Suprapubic skin (tissue), 4 donors: ENCODE measurements at places on chromosomes 13 and 19.
A peak's percentile ranks its signal among the peaks of the same experiment; 100 is the strongest.

GRCh38 chr13:44895264-44895952 is 93.9 kb downstream of the NUFIP1 start:
- no peak for DNase-seq
- no peaks in the 10 kb centered on the region for H3K27me3 ChIP-seq
- H3K27ac ChIP-seq = no peak overlapping the region
- H3K4me1 ChIP-seq = no peaks in the 10 kb centered on the region
- no peaks in the 10 kb centered on the region for H3K36me3 ChIP-seq

DNA sequence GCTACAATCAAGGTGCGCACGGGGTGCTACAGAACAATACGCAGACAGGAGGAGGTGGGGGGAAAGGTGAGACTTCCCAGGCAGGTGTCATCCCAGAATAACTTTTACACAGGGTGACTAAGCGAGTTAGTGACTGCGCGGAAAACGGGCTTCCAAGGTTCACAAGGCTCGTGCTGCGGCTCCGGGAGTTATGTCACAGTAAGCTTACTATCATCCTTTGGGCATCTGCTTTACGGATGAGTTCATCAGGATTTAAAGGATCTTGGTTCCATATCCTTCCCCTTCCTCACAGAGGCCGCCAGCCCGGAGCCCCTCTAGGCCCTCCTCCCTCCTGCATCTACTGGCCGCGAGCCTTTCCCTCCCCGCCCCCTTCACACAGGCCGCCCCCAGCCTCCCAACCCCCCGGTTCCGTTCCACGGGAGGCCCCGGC is 474 bp upstream of the IFT88 start:
- no peaks in the 10 kb centered on the region for H3K27me3 ChIP-seq
- peak overlapping the region; percentile 78 for H3K4me3 ChIP-seq
- H3K27ac ChIP-seq = peak overlapping the region; percentile 95
- DNase-seq = no peak

- H3K36me3 ChIP-seq = peaks cover 26% of the 10 kb centered on the region
- peak overlapping the region; percentile 95 for H3K4me3 ChIP-seq
- H3K27me3 ChIP-seq = no peaks in the 10 kb centered on the region
- H3K4me1 ChIP-seq = peaks cover 15% of the 10 kb centered on the region
- no peak overlapping the region for H3K27ac ChIP-seq
These were observed 692 bp downstream of the ZNF234 start for GRCh38 chr19:44142059-44142433.

DNA sequence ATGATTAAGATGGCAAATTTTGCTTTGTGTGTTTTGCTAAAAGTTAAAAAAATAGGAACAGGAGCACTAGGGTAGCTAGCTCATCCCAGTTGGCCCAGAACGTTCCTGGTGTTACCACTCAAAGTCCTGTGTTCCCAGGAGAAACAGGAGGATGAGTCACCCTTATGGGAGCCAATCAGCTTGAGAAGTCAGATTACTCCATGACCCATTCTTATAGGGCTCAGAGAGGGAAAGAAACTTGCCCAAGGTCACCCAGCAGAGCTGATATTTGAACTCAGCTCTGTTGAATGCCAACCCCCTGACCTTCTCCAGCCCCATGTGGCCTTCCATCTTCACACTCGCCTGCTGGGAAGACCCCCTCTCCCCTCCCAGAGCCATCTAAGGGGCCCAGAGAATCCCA is 13.0 kb downstream of the NMRK2 start:
- H3K27me3 ChIP-seq = no peaks in the 10 kb centered on the region
- no peak for DNase-seq
- H3K36me3 ChIP-seq = no peaks in the 10 kb centered on the region
- no peaks in the 10 kb centered on the region for H3K4me1 ChIP-seq

DNA sequence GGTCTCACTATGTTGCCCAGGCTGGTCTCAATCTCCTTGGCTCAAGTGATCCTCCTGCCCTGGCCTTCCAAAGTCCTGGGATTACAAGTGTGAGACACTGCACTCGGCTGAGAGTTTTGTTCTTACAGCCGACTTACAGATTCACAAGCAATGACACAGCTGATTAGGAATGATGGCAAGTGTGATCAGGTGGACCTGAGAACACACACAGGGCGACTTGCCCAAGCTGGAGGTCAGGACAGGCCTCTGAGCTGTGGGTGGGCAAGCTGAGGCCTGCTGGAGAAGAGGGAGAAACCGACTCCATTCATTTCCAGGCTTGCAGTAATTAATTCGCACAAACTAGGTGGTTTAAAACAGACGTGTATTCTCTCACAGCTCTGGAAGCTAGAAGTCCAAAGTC is 8.1 kb upstream of the ATG4D start:
- H3K27ac ChIP-seq = no peak overlapping the region
- DNase-seq = no peak
- no peak overlapping the region for H3K4me3 ChIP-seq
- H3K36me3 ChIP-seq = no peaks in the 10 kb centered on the region
- no peaks in the 10 kb centered on the region for H3K27me3 ChIP-seq

DNA sequence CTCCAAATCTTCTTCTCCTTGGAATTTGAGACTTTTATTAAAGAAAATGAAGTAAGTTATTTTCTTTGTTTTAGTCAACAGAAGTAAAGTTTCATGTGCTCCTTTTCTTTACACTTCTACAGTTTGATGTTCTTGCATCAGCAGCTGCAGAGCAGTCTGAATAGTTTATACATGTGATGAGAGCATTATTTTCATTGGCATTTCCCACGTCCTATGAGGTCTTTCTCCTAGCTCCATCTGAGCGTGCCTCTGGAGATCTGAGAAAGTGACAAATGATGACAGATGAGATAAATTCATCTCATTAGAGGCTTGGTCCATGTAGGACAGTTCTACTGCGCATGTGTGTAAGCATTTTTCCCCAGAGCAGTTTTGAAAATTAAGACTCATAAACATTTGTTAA is 1290.0 kb downstream of the UQCRFS1 start:
- H3K36me3 ChIP-seq = no peaks in the 10 kb centered on the region
- no peaks in the 10 kb centered on the region for H3K4me1 ChIP-seq
- DNase-seq = no peak
- no peaks in the 10 kb centered on the region for H3K27me3 ChIP-seq
- H3K4me3 ChIP-seq = no peak overlapping the region
- no peak overlapping the region for H3K27ac ChIP-seq

DNA sequence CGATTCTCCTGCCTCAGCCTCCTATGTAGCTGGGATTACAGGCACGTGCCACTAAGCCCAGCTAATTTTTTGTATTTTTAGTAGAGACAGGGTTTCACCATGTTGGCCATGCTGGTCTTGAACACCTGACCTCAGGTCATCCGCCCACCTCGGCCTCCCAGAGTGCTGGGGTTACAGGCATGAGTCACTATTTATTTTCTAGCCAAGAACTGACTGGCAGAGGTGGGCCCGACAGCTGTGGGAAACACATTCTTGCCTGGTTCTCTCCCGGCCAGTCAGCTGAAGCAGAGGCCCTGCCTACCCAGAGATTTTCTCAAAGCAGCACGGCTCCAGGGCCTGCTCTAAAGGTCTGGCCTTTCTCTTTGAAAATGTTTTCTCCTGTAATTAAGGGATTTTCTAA is 108.0 kb downstream of the KCTD15 start:
- peaks cover 33% of the 10 kb centered on the region for H3K4me1 ChIP-seq
- H3K4me3 ChIP-seq = peak overlapping the region; percentile 59
- H3K27me3 ChIP-seq = peaks cover 11% of the 10 kb centered on the region
- peak overlapping the region; percentile 96 for H3K27ac ChIP-seq
- no peaks in the 10 kb centered on the region for H3K36me3 ChIP-seq

DNA sequence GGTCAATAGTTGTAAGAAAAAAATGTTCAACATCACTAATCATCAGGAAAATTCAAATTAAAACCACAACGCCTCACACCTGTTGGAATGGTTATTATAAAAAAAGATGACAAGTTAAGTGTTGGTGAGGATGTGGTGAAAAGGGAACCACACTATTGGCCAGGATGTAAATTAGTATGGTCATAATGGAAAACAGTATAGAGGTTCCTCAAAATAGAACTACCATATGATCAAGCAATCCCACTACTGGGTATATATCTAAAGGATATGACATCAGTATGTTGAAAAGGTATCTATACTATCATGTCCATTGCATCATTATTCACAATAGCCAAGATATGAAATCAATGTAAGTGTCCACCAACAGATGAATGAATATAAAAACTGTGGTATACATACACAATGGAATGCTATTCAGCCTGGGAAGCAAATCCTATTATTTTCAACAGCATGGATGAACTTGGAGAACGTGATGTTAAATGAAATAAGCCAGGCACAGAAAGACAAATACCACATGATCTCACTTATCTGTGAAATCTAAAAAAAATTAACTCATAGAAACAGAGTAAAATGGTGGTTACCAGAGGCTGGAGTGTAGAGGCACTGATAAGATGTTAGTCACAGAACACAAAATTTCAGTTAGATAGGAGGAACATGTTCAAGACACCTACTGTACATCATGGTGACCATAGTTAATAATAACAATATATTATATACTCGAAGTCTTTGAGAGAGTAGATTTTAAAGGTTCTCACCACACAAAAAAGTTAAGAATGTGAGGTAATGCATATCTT is 56.6 kb downstream of the TBC1D4 start:
- no peak overlapping the region for H3K4me3 ChIP-seq
- H3K36me3 ChIP-seq = no peaks in the 10 kb centered on the region
- H3K4me1 ChIP-seq = peaks cover 19% of the 10 kb centered on the region
- H3K27ac ChIP-seq = no peak overlapping the region
- H3K27me3 ChIP-seq = no peaks in the 10 kb centered on the region

- no peaks in the 10 kb centered on the region for H3K4me1 ChIP-seq
- H3K27me3 ChIP-seq = no peaks in the 10 kb centered on the region
- H3K4me3 ChIP-seq = no peak overlapping the region
- H3K36me3 ChIP-seq = no peaks in the 10 kb centered on the region
- DNase-seq = no peak
- H3K27ac ChIP-seq = no peak overlapping the region
These were observed 7.3 kb downstream of the TARM1 start for GRCh38 chr19:54073829-54074228.
